ENCODE measurements at places on chromosomes 1 and 21.

- DNase-seq, result peak; percentile 41
Measured at GRCh38 chr1:161180639-161181038, 3.3 kb upstream of the B4GALT3 start.

- no peak for DNase-seq
Measured at GRCh38 chr21:28588997-28589396, 403.7 kb downstream of the LTN1 start.

- DNase-seq, result no peak
Measured at GRCh38 chr21:25908495-25908894, 173.7 kb downstream of the GABPA start.

DNA sequence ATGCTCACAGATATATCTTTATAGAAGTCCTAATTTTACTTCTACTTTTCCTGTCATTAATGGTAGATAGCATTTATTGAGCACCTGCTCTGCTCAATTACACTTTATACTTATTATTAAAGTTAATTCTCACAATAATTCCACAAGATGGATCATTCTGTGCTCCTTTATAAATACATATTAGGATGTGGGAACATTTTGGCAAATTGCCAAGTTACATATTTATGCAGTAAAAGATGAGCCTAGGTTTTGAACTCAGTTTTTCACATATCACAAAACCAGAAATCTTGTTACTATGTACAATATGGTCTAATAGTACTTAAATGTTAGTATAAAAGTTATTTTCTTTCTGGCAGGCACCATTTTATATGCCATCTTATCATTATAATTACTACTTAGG lies 895.0 kb upstream of the B3GALT2 start:
- DNase-seq, result no peak

DNA sequence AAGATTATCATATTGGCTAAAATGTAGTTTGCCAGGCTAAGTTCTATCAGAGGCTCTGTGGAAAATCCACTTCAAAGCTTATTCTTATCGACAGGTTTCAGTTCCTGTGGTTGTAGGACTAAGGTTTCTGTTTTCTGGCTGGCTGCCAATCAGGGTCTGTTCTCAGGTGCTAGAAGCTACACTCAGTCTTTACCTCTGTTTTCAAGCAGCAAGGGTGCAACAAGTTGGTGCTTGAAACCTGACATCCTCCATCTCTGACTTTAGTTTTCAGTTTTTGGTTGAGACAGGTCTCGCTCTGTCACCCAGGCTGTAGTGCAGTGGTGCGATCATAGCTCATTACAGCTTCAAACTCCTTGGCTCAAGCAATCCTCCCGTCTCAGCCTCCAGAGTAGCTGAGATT lies 15.3 kb upstream of the TMCO2 start:
- DNase-seq, result peak; percentile 48

GRCh38 chr1:973459-974292 lies 7.4 kb downstream of the PLEKHN1 start:
- DNase-seq, result no peak

GRCh38 chr1:112700290-112701226 lies 6.4 kb downstream of the RHOC start:
- DNase-seq, result peak; percentile 73

- DNase-seq, result peak; percentile 82
Measured at GRCh38 chr1:154760469-154760933, 109.6 kb downstream of the KCNN3 start.

- no peak for DNase-seq
Measured at GRCh38 chr1:18047122-18047521, 60.5 kb upstream of the IGSF21 start.

DNA sequence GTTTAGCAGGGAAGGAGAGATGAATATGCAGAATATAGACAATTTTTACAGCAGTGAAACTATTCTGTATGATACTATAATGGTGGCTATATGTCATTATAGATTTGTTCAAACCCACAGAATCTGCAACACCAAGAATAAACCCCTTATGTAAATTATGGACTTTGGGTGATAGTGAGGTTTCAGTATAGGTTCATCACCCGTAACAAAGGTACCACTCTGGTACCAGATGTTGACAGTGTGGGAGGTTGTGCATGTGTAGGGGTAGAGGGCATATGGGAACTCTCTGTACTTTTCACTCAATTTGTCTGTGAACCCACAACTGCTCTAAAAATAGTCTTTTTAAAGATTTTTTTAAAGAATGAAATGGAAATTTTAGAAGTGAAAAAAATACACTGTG lies 29.9 kb upstream of the PRDX6 start:
- no peak for DNase-seq

GRCh38 chr1:74334147-74334546 lies 99.0 kb downstream of the TNNI3K start:
- DNase-seq, result no peak

DNA sequence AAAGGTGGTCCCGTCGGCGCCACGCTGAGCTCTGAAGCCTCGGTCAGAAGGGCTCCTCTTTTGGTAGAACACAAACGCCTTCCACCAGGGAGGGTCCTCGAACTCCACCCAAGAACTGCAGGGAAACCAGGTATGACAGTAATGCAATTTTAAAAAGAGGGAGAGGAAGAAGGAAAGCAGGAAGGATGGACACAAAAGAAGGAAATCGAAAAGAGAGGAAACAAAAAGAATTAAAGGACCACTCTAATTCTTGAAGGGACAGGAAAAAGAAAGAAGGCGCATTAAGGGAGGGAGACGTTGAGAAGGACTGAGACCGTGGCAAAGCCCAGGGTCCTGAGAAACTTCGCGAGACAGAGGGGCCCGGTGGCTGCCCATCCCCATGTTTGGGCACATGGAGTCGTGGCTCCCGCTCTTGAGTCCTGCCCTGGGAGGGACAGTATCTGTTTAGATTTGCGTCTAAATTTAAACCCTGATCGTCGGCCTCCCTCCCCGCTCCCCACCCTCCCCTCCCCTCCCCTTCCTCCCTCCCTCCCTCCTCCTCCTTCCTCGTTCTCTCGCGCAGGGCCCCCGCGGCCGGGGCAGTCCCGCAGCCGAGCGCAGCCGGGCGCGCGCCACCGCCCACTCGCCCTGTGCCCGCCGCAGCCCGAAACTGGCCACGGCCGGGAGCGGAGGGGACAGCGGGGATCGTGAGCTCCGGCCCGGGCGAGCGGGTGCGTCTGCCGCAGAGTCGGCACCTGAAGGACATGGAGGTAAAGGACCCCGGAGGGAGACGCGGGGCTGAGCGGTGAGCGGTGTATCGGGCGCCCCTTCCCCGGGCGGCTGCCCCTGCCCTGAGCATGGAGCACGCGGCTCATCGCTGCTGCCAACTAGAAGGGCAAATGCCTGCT lies at the start of gene RCSD1:
RCSD1 (plus strand) TSS at position 552 of the 887 bp plus-strand sequence; CDS start at position 744, 192 bp downstream.
- peak; percentile 49 for DNase-seq

DNA sequence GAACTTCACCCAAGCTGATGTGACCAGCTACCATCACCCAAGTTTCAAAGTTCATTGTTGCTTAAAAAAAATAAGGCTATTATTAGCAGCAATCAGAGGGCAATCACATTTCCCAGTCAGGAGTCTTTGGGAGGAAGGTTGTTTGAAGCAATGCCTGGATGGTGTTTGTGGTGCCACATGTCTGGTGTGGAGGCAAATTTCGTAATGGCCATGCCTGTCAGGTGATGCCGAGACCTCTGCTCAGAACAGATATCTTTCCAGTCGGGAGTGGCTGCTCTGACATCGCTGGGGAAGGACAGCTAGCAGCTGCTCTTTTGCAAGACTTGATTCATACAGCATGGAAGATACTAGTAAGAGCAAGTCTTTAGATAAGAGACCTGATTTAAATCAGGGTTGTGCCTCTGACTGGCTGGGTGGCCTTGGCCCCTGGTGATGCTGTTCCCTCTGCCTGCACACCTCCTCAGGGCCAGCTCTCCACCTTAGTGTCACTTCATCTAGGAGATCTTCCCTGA lies 187.8 kb upstream of the JUN start:
- DNase-seq, result no peak

- no peak for DNase-seq
Measured at GRCh38 chr1:6396998-6397397, 3.4 kb upstream of the ACOT7 start.

- no peak for DNase-seq
Measured at GRCh38 chr1:47161298-47162040, 24.2 kb downstream of the CYP4A22 start.

- DNase-seq, result peak; percentile 30
Measured at GRCh38 chr1:178774263-178774662, 49.2 kb downstream of the RALGPS2 start.

DNA sequence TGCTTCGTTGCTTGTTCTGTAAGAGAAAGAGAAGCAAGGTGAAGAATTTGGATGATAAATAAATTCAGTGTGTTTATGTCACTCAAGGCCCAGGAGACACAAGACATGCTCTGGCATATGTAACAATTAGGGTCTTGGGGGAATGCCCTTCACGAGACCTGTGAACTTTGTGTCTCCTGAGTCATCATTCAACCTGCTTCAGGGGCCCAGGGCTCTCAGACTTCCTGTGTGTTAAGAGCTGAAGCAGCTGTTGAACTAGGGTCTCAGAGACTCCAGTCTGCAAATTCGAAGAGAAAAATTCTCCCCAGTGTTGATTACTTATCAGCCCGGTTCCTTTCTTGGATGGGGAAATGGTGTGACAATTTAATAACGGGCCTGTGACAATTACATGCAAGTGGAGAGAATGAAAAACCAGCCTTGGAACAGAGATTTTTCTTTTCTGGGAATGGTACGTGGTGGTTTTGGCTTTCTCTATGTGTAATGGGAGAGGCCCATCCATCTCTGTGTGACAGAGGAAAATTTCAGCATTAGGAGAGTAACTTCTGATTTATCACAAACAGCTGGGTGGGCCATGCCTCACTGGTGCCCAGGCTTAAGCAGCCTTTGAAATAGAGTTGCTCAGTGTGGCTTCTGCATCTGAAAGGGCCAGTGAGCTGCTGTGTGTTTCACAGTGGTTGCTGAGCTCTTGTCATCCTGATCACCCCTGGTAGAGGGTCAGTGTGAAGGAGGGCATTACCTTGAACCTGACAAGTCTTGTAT lies 22.4 kb downstream of the HUNK start:
- no peak for DNase-seq

DNA sequence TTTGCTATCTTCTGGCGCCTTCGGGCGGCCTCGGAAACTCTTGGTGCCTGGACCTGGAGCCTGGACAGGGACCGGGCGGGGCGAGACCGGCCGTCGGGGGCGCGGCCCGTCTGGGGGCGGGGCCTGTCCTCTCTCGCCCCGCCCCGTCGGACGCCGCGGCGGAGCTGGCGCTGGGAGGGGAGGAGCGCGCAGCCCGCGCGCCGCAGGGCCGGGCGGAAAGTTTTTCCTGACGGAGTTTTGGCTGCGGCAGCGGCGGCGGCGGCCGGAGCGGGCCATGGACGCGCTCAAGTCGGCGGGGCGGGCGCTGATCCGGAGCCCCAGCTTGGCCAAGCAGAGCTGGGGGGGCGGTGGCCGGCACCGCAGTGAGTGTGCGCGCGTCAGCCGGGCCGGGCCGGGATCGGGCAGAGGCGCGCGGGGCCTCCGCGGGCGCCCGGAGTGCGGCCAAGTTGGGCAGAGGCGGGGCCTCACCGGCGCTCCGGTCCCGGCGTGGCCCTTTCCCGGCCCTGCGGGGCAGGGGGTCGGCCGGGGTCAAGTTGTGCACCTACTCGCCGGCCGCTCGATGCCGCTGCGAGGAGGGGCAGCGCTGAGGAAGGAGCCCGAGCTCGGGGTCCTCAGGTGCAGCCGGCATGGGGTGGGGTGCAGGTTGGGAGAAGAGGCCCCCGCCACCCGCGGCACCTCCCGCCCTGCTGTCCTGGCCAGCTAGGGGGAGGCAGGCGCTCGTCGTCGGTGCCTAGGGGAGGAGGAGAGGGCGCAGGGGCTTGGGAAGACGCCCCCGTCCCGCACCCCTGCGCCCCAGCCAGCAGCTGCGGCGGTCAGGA lies at the start of gene LDLRAP1:
LDLRAP1 (plus strand) TSS at position 182 of the 818 bp plus-strand sequence; CDS start at position 275, 93 bp downstream.
- peak; percentile 66 for DNase-seq

DNA sequence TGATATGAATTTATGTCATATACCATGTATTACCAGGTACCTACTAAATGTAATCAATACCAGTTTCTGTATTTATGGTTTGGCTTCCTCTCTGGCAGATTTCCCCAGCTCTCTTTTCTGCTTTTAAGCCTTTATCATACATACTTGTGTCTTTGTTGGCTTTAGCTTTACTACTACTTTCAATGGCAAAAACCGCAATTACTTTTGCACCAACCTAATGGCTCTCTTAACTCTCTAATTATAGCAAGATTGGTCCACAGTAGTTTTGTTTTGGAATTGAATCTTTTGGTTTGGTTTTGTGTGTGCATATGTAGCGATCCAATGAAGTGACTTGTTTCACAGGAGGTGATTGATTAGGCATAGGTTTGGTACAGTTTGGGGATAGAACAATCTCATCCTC lies 93.6 kb downstream of the ATG4C start:
- no peak for DNase-seq

DNA sequence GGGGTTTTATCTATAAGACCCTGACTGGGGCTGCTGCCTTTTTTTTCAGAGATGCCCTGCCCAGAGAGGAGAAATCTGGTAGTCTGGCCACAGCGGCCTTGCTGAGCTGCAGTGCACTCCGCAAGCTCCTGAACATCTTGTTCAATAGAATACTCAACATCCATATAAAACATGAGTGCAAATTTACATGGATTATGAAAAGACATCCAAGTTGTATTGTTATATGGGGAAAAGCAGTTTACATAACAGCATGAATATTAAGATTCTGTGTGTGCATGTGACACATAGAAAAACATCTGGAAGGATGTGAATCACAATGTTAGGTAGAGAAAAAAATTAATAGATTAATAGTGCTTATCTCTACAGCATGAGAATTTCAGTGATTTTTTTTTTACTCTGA lies 16.4 kb downstream of the COG2 start:
- no peak for DNase-seq

- no peak for DNase-seq
Measured at GRCh38 chr21:39434950-39435349, 10.6 kb downstream of the LCA5L start.

GRCh38 chr1:221965252-221965651 lies 223.4 kb upstream of the DUSP10 start:
- no peak for DNase-seq

DNA sequence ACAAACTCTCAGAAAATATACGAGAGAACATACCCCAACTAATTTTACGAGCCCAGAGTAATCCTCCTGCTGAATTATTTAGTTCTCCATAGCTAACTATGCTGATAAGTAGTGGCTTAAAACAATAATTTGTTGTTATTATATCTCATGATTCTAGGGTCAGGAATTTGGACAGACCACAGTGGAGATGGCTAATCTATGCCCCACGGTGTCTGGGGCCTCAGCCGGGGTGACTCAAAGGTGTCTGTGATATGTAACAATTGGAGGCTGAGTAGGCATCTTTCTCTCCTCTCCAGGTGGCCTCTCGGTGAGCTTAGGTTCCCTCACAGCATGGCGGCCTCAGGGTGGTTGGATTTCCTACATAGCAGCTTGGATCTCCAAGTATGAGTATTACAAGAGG lies 35.4 kb upstream of the FOXO6 start:
- no peak for DNase-seq

DNA sequence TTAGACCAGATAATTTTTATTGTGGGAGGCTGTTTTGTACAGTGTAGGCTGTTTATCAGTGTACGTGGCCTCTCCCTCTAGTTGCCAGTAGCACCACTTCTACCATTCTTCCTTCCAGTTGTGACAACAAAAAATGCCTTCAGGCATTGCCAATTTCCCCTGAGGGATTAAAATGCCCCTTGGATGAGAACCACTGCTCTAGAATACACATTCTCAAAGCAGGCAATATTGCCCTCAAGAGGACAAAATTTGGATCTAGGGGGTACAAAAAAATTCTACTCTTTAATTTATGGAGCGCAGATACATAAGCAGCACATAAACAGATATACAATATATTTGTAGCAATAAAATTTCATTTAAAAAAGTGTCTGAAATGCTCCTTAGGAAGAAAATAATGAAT lies 674.6 kb downstream of the PTPRC start:
- DNase-seq, result no peak

All from CD4-positive, alpha-beta T cell treated with Interleukin-21 for 1 hour (primary cell).